ENCODE measurements at places on chromosomes 13 and 19.

DNA sequence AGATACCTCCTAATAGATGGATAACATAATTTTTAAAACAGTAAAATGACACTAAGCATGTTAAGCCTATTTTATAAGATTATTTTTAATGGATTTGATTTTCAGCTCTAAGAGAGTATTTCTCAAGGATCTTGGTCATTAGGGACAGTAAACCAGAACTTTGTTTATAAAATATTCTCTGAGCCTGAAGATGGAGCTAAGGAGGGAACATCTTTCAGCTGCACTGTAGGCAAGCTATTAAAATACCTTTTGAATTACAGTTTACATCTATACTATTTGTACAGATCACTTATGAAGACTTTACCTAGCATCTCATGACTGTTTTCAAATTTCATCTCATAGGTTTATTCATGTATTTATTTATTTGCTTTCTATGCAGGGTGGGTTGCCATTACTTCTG lies 345.3 kb downstream of the MYO16 start:
- no peak for DNase-seq

- no peak for DNase-seq
These were observed 349.4 kb downstream of the RFC3 start for GRCh38 chr13:34167347-34167746.

DNA sequence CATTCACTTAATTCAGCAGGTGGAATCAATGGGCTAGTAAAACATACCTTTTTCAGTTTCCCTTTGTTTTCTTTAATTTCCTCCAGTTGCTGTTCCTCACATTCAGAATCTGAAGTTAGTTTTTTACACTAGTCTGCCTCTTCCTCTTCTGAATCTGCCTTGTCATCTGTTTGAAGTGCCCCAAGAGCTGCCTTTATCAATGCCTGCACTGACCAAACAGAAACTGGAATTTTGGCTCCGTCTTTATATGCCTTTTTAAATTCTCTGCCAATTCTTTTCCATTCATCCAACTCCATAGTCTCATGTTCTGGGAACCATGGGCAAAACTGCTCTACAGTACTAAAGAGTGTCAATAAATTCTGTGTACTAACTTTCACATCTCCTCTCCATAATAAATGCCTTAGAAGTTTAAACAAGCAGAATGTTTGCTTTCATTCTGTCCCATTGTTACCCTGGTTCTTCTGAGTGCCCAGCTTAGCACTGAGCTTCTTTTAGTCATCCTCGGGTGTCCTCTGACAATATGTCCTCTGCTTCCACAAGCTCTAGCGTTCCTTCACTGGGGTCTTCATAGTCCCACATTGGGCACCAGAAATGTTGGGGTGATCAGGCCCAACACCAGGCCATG lies 154.2 kb downstream of the ZNF486 start:
- DNase-seq: no peak

DNA sequence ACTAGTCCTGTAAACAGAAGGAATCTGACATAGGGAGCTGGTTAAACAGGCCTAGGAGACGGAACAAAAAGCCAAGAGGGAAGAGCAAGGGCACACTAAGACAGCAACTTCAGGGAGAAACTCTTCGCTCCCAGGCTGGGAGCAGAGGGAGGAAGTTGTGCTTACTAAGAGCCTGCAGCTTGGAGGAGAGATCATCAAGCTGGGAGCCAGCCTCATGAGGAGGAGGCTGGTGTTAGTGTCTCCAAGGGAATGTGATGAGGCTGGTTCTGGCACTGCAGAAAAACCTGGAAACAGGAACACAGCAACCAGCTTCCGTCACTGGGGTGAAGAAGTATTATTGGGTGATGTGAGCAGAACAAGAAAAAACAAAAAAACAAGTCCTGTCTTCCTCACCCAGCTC lies 1027.3 kb downstream of the UQCRFS1 start:
- no peak for DNase-seq

- no peak for DNase-seq
These were observed 57.9 kb upstream of the C1QTNF9 start for GRCh38 chr13:24251525-24251924.

DNA sequence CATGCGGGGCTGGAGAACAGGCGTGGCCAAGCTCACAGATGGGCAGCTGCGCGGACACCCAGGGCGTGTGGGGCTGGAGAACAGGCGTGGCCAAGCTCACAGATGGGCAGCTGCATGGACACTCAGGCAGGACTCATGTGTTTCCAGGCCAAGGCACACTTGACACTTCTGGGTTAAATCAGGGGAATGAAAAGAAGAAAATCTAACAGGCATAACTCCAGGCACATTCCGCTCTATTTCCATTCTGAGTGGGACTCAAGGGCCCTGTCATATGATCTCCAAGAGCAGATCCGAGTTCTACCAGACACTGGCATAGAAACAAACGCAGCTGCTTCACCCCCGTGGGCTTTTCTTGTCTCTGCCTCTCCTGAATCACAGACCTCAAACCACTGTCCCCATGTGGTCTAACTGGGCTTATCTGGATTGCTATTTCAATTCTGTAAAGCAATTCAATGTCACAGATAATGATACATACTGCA lies 17.4 kb upstream of the C13orf46 start:
- DNase-seq: no peak

- DNase-seq: no peak
These were observed 340.6 kb downstream of the TEX29 start for GRCh38 chr13:111661052-111661451.

DNA sequence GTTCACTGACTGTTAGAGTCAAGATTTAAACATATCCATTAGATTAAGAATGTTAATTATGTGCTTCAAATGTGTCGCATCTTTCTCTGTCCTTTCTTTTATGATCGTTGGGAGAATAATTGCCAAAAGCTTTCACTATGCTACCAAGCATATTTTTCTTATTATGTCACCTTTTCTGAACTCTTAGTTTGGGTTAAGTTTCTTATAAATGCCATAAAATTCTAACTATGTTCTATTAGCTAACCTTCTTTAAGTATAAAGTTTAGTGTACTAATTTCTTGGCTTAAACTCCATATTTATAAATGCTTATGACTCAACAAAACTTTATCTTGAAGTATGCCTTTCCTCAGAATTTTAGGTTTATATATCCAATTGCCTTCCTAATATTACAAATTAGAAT lies 1759.4 kb downstream of the PCDH9 start:
- DNase-seq: no peak

GRCh38 chr19:38496116-38496515 lies 62.6 kb downstream of the RYR1 start:
- no peak for DNase-seq

DNA sequence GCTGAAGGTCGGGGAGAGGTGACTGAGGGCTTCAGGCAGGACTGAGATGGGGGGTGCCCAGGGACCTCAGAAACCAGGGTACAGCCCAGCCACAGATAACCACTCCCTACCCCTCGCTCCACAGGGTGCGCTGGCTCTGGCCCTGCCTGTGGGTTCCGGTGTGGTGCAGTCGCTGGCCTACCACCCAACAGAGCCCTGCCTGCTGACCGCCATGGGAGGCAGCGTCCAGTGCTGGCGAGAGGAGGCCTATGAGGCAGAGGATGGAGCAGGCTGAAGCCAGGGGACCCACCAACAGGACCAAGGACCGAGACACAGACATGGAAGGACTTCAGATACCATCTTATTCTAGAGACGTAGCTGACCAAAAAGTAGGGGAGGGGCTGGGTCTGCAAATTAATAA lies 6.3 kb downstream of the DHPS start:
- DNase-seq: no peak

DNA sequence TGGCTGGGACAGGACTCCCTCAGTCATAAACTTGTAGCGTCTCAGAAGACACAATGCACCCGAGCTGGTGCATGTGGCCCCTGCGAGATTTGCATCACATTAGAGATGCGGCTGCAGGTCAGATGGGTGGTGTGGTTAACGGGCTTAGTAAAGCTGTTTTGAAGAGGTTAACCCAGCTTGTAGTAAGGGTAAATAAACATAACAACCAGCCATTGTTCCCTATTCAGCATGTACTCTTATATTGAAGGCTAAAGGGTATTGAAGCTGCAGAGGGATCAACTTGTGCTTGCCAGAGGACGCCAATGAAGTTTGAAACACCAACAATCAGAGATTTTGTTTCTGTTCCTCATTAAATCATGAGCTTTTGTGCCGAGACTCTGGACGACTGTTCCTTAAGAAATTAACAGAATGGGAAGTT lies 79.4 kb downstream of the ZIC5 start:
- DNase-seq: peak; percentile 18

DNA sequence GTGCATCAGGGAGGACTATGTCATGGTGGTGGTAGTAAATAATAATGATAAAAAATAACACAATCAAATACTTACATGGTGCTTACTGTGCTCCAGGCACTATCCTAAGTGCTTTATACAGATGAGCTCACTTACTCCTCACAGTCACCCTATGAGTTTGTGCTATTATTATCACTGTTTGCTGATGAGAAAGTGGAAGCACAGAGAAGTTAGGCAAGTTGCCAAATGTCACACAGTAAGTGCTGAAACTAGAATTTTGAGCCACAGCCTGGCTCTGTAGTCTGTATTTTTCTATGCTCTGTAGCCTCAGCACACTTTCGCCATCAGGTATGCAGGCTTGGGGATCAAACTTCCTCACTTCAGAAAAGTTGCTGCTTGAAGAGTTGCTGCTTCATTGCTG lies 46.6 kb downstream of the HTR2A start:
- DNase-seq: no peak

DNA sequence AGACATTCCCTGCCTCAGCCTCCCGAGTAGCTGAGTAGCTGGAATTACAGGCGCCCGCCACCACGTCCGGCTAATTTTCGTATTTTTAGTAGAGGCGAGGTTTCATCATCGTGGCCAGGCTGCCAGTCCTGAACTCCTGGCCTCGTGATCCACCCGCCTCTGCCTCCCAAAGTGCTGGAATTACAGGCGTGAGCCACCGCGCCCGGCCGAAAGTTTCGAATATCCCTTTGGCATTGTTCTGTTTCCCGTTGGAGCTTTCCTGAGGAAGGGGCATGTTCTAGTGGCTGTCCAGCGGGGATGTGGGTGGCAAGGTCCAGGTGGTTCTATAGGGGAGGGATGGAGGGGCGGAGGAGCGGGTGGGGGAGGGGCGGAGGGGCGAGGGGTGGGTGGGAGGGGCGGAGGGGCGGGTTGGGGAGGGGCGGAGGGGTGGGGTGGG lies 2.1 kb upstream of the BSG start:
- no peak for DNase-seq

- no peak for DNase-seq
These were observed 2.7 kb upstream of the KCNRG start for GRCh38 chr13:50012396-50013169.

GRCh38 chr19:13701624-13702023 lies 62.7 kb upstream of the MRI1 start:
- no peak for DNase-seq

DNA sequence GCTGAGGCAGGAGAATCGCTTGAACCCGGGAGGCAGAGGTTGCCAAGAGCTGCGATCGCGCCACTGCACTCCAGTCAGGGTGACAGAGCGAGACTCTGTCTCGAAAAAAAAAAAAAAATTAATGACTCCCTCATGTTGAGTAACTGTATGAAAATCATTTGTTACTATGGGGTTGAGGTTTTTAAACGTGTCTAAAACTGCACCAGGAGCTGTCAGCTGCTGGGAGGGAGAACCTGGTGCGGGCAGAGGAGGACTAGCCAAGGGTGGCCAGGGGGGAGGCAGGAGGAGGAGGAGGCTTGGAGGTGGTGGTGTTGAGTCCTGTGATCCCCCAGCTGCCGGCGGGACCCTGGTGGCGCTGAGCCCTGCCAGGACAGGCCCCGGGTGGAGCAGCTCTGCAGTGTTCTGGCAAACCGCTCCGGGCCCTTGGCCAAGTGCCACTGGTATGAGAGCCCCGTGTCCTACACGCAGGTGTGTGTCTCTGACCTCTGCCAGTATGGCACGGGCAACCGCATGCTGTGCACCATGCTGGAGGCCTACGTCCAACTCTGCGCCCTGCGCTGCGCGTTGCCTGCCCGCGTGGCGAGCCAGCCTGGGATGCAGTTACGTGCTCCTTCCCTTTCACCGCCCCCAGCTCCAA lies 17.1 kb upstream of the FXYD3 start:
- peak; percentile 60 for DNase-seq

DNA sequence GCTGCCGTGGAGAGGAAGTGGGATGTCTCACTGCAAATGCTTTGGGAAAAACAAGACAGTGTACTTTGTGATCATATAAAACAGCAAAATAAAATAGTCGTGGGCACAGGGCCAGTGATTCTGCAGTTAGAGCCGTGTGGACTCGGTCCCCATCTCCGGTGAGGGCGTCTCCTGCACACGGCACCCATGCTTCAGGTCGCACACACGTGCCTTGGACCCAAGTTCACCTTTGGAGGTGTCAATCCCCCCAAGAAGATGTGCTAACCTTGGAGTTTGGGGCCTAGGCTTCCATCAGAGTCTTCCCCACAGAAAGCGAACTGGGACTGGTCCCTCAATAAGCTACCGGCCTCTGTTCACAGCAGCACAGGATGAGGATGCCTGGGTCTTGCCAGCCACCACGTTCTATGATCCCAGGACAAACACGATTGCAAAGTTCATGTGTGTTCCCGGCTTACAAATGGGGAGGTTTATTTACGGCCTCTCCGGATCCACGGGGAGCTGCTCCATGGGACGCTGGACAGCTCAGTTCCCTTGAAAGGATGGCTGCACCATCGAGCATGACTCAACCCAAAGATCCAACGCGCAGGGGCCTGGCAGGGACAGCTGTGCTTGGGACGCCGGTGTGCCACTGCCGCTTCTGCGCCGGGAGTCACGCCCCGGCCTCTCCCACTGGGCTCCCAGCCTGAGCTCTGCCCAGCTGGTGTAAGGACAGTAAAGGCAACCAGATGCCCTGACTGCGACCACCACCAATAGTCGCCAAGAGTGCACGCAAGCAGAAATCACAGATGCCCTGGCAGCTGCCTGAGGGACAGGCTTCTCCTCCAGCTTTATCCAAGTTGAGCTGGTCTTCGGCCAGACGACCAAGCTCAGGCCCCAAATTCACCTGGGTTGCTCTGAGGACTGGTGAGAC lies 8.6 kb downstream of the GAS6 start:
- DNase-seq: no peak

DNA sequence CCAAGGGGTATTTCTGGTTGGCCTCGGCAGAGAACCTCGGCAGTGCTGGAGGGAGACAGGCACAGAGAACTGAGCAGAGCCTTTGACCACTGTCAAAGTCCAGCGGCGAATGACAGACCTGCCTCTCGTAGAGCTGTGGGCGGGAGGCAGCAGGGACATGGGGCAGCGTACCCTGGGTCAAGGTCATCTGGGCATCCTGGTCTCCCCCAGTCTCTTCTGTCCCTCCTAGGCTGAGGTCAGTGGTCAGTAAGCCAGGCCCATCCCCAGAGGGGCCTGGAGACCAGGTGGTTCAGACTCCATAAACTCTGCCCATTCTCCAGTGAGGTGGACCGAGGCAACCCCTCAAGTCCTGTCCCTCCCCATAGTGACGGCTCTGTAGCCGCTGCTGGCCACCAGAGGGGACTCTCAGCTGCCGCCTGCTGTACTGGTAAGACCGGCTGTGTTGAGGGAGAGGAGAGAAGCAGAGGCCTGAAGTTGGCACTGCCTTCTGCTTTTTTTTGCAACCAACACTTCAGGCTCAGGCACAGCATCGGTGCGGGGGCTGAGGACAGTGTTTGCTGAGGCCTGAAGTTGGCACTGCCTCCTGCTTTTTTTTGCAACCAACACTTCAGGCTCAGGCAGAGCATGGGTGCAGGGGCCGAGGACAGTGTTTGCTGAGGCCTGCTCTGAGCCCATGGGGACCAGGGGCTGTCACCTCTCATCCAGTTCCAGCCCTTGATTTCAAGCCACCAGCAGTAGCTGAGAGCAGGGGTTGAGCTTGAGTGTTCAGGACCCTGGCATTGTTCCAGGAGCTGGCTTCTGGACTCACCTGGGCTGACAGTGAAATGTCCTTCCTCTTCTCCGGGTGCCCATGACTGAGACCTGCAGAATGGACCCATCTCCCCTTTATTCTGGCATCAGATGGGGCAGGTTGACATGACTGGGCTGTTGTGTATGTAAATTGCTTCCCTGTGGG lies at the start of gene PGLYRP2:
Gene PGLYRP2 (minus strand): TSS at position 111 of the 955 bp plus-strand sequence. CDS start 130 bp downstream, outside the sequence.
- no peak for DNase-seq
